Activated T-helper 2 cell treated with anti-CD3 and anti-CD28 coated beads, Interferon-gamma antibody, Interleukin-2, Interleukin-4, amounts not matched to agents 10 μg/mL and 5 μg/mL and 100 μg/mL, durations not matched to agents 14 hours and 24 hours and 36 hours (primary cell): ENCODE measurements at places on chromosomes 2 and 18.

DNA sequence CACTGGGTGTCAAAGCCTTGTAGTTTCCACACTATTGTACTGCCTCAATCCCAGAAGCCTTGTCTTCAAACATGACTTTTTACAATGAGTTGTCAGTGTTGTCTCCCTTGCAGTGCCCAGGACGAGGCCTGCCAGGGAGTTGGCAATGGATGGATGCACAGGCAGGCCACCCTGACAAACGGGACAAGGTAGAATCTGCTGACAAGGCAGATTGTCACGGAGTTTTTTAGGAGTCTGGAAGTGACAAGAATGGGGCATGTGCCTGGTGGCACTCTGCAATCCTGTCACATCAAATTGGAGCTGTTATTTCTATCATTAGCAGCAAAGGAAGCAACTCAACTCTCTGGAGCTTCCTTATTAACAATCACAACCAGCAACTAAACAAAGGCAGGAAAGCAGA is 25.2 kb upstream of the GPR39 start:
- no peak for DNase-seq
- no peak overlapping the region for H3K4me3 ChIP-seq
- H3K27ac ChIP-seq: no peak overlapping the region
- no peaks in the 10 kb centered on the region for H3K4me1 ChIP-seq

DNA sequence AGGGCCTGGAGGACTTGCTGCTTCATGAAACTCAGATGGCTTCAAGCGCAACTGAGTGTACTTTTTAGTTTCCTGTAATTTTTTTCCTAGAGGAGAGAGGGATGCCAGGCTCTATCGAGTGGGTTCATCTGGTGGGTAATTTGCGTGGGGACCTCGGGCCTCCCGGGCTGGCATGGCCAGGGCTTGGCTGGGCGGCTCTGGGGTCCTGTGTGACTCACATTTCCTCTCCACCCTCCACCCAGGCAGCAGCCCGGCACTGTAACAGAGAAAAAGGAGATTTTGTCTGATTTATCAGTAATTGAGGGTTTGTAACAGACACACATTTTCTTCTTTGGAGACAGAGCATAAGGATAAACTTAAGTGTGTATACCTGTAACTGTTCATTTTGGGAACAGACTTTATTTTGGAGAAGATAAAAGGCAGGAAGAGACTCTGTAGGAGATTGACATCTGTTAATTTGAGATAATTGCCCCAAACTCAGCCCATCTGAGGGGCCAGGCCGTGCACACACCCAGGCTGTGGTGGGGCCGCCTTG is 64.3 kb downstream of the NFATC1 start:
- H3K4me3 ChIP-seq: no peak overlapping the region
- no peaks in the 10 kb centered on the region for H3K27me3 ChIP-seq
- H3K4me1 ChIP-seq: peaks cover 1% of the 10 kb centered on the region
- H3K27ac ChIP-seq: peak overlapping the region; percentile 51
- peaks cover 27% of the 10 kb centered on the region for H3K36me3 ChIP-seq

- no peaks in the 10 kb centered on the region for H3K4me1 ChIP-seq
- no peaks in the 10 kb centered on the region for H3K36me3 ChIP-seq
- no peak overlapping the region for H3K4me3 ChIP-seq
- H3K27me3 ChIP-seq: peaks cover 3% of the 10 kb centered on the region
These were observed 35.0 kb downstream of the TEX51 start for GRCh38 chr2:126933711-126934091.

GRCh38 chr18:23154030-23154429 is 18.7 kb downstream of the CABLES1 start:
- no peak overlapping the region for H3K27ac ChIP-seq
- H3K36me3 ChIP-seq: peaks cover 5% of the 10 kb centered on the region
- no peak overlapping the region for H3K4me3 ChIP-seq
- peaks cover 4% of the 10 kb centered on the region for H3K4me1 ChIP-seq
- DNase-seq: no peak
- H3K27me3 ChIP-seq: no peaks in the 10 kb centered on the region

GRCh38 chr18:48656582-48656981 is 117.8 kb downstream of the CTIF start:
- DNase-seq: no peak
- H3K36me3 ChIP-seq: no peaks in the 10 kb centered on the region
- H3K27me3 ChIP-seq: peaks cover 12% of the 10 kb centered on the region
- H3K4me1 ChIP-seq: no peaks in the 10 kb centered on the region

DNA sequence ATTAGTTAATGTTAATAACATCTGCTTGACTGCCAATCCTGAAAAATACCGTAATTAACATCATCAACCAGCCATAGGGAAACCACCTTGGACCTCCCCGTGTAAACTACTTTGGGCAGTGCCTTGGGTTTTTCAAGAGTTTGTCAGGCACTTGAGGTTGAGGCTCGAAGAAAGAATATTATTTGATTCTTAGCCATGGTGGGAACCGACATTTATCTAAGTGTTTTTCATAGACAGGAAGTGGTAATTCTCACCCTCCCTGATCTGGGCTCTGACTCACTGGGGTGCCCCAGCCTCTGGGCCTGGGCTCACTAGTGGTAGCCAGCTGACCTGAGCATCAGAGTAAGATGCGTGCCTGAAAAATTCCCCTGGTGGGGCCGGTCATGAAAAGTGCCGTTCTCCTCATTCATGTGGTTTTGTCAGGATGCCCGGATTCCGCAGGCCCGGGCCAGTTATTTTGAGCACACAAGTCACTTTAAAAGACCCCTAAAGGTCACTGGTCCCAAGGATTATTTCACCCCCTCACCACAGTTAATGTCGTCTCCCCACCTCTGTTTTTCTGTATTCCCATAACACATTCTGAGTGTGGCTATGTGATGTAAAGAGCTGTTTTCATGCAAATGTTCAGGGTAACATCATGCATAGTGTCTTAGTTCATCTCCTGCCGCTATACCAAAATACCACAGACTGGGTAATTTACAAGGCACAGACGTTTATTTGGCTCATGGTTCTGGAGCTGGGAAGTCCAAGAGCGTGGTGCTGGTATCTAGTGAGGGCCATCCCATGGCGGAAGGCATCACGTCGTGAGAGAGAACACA is 21.6 kb upstream of the SPATA3 start:
- H3K4me1 ChIP-seq: peaks cover 54% of the 10 kb centered on the region
- peak; percentile 57 for DNase-seq

DNA sequence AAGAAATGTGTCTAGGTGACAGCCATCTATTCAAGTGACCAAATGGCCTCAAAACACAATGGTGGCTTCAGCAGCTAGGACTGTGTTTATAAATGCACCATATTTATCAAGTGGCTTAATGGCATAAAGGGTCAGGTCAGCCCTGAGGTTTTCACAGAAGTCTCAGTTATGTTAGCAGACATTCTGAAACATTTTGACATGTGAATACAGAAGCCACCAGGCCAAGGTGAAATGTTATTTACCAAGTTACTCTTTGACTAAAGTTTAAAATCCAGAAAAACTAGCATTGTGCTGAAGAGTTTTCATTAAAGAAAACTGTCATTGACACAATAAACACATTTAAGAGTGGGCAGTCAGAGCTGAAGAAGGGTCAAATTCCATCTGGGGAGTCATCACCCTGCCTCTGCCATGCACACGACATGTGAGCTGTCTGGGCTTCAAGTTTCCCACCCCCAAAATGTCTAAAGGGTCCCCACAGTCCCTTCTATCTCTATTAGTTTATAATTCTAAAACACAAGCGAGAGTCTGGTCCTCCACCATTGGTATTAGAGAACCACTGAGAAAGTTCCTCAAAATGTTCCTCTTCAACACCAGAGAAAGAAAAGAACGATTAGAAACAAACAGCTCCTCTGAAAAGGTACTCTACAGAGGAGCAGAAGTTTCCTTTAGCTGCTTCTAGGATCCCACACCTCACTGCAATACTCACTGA is 77.5 kb upstream of the FZD5 start:
- no peak overlapping the region for H3K4me3 ChIP-seq
- no peaks in the 10 kb centered on the region for H3K27me3 ChIP-seq
- no peak overlapping the region for H3K27ac ChIP-seq
- no peaks in the 10 kb centered on the region for H3K36me3 ChIP-seq
- peaks cover 7% of the 10 kb centered on the region for H3K4me1 ChIP-seq
- DNase-seq: no peak
